Kasumi-1 (cell line): ENCODE measurements at places on chromosomes 7 and 10.

DNA sequence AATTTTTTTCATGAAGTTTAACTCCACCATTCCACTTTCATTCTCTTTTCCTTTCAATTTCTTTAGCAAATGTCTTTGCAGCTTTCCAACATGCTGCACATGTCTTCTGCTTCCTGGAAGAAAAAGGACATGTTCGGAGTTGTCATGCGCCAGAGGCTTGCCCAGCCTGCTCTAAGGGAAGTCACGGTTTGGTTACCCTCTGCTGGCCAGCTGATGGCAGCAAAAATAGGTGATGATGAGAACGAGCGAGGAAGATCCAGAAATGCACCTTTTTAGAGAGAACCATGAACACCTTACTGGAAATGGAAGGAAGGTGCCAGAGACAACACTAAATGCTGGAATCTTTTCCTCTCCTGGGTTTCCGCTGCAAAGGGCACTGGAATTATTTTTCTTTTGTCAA, 4.9 kb upstream of the ZSCAN21 start:
- no peak for DNase-seq

GRCh38 chr7:138166681-138167080, 90.4 kb downstream of the AKR1D1 start:
- DNase-seq = no peak

DNA sequence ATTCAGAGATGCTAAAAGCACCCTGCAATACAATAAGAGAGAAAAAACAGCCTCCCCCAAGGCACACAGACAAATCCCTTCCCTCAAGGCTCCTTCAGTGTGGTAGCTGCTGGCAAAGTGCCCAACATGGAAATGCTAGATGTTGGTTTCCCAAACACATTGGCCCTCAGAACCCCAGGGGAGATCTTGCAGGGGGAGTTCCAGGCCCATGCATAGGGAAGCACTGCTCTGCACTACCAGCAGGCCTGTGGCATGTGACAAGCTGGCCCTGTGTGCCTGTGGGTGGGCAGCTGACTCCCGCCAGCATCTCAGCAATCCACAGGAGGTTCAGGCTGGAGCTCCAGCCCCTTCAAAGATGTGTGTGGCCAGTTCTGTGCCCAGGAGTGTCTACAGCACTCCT, 16.8 kb upstream of the CSGALNACT2 start:
- peak; percentile 73 for DNase-seq

- no peak for DNase-seq
Observed at GRCh38 chr7:11625669-11626068, 206.3 kb downstream of the THSD7A start.

- no peak for DNase-seq
Observed at GRCh38 chr7:105958012-105958411, 5.1 kb upstream of the CDHR3 start.

- DNase-seq = no peak
Observed at GRCh38 chr7:83614112-83614511, 34.8 kb downstream of the SEMA3E start.

DNA sequence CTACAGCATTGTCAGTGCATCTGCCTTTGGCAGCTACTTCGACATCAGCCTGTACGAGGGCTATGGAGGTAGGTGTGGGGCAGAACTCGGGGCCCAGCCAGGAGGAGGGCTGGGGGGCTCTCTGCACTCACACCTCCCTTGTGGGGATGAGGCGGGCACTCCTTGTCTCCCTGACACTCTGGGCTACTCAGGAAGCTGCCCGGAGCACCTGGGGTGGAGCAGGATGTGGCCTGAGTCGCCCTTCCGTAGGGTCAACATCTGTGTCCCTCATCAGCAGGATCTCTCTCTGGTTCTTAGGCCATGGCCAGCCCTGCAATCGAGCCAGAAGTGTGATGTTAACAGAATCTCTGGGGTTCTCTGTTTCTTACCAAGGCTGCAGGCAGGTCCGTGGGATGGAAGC, 40.2 kb downstream of the C10orf105 start:
- no peak for DNase-seq

GRCh38 chr10:95648138-95648537, 8.4 kb downstream of the ALDH18A1 start:
- DNase-seq = no peak

GRCh38 chr7:140525743-140526142, 46.4 kb upstream of the MKRN1 start:
- DNase-seq = no peak

GRCh38 chr7:38066391-38066790, 111.7 kb upstream of the STARD3NL start:
- no peak for DNase-seq

DNA sequence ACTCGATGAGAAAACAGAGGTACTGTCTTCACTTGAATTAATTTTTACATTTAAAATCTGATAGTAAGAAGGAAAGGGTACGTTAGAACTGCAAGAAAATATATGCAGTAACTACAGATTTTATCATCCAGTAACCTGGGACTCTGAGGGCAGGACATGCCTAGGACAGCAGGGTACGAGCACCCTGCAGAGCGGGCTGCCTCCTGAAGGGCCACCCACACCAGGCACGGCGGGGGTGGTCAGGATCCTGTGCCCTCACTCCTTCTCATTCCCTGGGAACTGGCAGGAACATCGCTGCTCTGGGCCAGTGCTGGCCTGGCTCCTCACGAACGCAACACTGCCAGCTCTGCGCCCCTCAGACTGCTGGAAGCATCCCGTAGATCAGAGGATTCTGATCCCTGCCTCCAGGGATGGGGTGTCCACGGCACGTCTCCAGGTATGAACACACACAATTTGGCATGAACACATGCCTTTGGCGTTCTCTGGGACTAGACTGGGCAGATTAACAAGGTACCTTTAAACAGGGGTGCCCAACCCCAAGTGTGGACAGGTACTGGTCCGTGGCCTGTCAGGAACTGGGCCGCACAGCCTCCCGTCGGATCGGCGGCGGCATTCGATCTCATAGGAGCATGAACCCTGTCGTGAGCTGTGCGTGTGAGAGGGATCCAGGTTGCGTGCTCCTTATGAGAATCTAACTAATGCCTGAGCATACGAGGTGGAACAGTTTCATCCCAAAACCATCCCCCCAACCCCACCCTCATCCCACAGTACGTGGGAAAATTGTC, 99.3 kb upstream of the FAM20C start:
- DNase-seq = no peak

DNA sequence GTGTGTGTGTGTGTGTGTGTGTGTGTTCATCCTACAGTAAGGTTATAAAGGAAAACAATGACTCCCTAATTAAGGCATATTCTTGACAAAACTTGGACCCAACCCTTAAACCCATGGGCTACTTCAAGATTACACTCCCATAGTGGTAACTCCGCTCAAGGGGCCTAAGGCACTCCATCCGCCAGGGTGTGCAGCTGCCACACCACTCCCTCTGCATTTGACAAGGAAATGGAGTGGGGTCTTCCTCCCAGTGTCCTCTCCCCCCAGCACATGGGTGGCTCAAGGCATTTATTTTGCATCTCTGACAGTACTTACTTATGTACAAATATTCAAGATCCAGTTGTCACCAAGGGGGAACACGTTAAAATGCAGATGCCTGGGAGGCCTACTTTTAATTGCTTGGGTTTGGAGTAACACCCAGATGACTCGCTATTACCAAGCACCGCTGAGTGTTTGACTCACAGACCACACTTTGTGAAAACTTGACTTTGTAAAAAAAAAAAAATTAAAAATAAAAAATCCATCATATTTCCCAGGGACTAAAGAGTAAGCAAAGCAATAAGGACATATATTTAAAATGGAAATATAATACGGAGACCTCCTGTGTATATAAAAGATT, 53.0 kb upstream of the AGR3 start:
- no peak for DNase-seq

DNA sequence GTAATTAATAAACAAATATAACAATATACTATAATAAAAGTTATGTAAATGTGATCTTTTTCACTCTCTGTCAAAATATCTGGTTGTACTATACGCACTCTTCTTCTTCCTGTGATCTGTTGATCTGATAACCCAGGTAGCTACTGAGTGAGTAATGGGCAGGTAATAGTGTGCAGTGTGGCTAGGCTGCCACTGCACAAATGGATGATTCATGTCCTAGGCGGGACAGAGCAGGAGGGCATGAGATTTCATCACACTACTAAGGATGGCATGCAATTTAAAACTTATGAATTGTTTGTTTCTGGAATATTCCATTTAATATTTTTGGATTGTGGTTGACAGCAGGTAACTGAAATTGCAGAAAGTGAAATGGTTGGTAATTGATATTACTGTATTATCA, 44.5 kb downstream of the TAS2R16 start:
- DNase-seq = no peak

DNA sequence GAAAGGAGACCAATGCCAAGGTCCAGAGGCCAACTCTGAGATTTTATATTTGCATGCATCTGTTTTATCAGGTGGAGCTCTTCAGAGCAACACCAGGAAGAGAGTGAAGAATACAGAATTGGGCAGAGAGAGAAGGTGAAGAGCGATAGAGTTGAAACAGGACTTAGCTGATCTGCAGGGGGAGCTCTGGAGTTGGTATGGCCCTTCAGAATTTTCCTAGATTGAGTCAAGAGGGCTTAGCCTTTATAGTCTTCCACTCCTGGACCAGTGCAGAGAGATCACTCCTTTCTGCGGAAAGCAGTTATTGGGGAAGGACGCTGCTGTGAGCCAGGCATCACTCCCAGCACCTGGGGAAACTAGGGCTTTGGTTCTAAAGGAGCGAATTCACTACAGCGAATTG, 105.0 kb upstream of the DGKB start:
- DNase-seq = peak; percentile 37

GRCh38 chr7:29878081-29878688, 71.9 kb downstream of the WIPF3 start:
- peak; percentile 58 for DNase-seq

- no peak for DNase-seq
Observed at GRCh38 chr7:34662058-34662708, 4.2 kb downstream of the NPSR1 start.

DNA sequence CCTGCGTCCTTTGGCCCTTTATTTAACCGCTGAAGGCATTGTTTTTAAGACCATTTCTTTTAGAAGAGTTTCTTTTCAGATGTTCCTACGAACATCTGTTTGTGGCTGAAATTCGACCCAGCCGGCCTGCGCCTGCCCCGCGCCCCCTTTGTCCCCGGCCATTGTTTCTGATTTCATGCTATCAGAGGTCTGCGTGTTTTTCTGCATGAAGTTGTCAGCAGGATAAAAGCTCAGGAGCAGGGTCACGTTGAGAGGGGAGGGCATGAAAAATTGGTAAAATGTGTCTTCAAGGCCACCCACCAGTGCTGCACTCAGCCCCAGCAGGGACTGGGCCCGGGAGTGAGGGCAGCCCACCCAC, 43.1 kb downstream of the NKX6-2 start:
- DNase-seq = no peak

- DNase-seq = no peak
Observed at GRCh38 chr7:69782917-69783684, 184.8 kb downstream of the AUTS2 start.

- peak; percentile 67 for DNase-seq
Observed at GRCh38 chr10:69407621-69408301, 9.0 kb downstream of the TACR2 start.

DNA sequence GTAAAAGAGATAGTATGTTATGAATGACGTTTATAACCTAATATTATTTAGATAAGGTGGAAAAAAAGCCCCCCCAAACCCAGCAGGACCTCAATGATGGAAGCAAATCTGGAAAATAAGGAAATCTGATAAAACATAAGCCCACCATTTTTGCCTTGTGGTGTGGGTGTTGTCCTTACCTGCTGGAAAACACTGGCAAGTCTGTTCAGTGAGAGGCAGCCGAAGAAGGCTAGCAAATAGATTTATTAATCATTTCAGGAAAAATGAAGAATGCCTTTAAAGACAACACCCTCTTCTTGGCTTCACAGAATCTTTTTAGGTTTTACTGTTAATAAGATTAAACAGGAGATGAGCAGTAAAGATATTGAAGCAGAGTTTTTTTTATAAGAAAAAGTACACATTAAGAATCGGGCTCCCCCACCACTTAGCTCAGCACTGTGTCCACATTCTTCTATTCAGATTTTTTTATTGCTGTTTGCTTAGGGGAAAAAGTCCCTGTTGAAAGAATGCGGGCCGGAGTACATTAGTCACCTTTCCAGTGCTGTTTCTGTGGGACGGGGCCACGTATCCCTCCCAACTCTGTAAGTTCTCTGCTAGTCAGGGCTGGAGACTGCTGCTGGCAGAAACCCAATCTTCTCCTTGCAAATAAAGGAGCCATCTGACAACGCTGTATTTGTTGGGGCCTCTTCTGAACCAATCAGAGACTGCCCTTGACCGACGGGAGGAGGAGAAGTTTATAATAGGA, 104.1 kb downstream of the EVX1 start:
- no peak for DNase-seq

GRCh38 chr7:132469264-132469663, 107.0 kb downstream of the PLXNA4 start:
- no peak for DNase-seq

- DNase-seq = no peak
Observed at GRCh38 chr7:93359520-93360198, 127.5 kb downstream of the VPS50 start.

- DNase-seq = no peak
Observed at GRCh38 chr7:89308535-89308934, 513.0 kb upstream of the TEX47 start.

DNA sequence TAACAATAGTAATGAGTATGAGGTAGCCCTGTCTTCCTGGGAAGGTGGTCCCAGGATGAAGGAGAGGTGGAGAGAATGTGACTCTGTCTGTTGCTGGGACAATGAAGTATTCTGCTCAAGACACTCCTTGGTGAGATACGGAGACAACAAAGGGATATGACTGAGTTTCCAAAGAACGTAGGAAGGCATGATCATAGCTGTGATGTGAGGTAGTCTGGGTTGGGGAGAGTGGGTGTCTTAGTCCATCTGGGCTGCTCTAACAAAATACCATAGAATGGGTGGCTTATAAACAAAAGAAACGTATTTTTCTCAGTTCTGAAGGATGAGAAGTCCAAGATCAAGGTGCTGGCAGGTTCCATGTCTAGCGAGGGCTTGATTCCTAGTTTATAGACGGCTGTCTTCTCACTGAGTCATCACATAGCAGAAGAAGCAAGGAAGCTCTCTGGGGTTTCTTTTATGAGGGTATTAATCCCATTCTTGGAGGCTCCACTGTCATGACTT, 84.9 kb upstream of the RHOBTB1 start:
- DNase-seq = no peak

DNA sequence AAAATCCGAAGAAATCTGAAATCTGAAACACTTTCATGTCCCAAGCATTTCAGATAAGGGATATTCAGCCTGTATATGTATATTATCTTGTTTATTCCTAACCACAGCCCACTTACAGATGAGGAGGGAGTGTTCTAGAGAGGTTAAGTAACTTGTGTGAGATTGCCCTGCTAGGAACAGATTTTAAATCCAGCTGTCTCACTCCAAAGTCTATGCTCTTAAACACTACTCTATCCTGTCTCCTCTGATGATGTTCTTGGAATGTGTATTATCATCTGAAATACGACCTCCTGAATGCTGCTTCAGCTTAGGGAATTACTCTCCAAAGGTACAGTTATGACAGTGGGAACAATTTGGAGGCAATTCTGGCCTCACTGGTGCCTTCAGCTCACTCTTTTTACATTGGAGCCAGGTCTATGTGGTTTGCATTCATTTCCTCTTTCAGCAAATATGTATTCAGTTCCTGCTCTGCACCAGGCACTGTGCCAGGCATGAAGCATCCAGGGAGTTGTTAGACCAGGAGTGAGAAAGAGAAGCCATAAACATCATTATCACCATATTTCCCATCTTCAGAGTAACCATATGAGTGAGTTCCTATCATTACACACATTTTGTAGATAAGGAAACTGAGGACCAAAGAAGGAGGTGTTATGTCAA, 70.2 kb downstream of the NOC3L start:
- peak; percentile 81 for DNase-seq

GRCh38 chr10:84523526-84523925, 195.1 kb downstream of the CCSER2 start:
- DNase-seq = no peak
